ENCODE measurements at places on chromosomes 11 and 22.

DNA sequence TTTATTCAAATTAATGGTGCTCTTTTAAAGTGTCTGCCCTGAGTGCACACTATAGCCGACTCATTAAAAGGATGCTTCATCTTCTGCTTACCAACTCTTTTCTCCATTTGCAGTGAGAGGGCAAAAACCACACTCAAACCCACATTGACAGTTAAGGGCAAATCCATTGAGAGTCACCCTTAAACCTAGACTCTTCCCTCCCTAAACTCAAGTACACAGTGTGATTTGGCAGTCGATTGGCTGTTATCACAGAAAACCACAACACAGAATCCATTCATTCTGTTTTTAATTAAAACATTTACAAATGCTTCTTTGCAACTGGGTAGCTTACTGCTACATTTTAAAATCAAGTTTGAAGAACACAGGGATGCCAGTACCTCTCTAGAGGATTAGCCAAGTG lies 120.0 kb downstream of the CADM1 start:
- DNase-seq: no peak

DNA sequence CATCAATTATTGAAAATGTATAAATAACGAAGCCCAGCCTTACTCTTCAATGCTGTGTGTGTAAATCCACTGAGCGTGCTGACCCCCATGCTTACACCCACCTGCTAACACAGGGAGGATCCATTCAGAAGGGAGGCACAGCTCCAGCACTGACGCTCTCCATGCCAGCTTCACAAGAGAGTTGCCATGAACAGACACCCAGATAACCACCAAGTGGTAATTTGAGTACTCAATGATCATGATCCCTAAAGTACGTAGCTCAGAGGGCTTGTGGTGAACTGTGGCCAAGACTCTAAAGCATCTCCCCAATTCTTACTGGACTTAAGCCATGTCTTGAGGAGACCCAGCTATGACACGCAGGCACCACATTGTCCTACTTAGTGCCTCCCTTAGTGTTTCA lies 98.7 kb downstream of the IGLL1 start:
- DNase-seq: no peak

- no peak for DNase-seq
These were observed 834.6 kb downstream of the JRKL start for GRCh38 chr11:97224396-97224795.

DNA sequence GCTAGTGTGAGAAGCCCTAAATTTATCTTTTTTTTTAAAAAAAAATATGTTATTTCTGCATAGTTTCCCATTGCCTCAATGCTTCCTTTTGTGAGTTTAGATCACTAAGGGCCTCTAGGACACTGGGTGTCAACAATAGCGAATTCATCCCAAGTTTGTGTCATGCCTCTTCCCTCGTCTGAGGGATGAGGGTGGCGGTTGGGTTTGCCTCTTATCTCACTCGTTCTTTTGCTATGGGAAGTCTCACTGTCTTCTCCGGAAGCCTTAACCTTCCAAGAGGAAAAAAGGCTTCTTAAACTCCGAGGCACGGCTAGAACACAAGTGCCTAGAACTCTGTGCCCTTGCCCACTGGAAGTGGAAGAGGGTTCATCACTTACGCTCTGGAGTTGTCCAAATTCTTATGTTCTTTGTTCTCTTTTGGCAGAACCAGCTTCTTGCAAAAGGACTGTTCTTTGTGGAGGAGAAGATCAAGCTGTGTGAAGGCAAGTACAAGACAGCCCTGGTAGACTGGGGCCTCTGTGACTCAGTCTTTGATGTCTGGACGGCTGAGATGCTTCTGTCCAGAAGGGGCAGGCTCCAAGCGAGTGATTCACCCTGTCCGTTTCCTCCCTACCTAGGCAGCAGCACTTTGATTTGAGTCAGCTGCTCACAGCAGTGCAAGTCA lies 78.5 kb downstream of the TRAF6 start:
- DNase-seq: no peak

Data from NCI-H345 (cell line).